ENCODE measurements at places on chromosomes 11 and 22.

- DNase-seq: peak; percentile 46
Observed at GRCh38 chr22:34761111-34761510, 304.8 kb upstream of the ISX start.

- no peak for DNase-seq
Observed at GRCh38 chr22:26482161-26482560, 1.4 kb downstream of the HPS4 start.

DNA sequence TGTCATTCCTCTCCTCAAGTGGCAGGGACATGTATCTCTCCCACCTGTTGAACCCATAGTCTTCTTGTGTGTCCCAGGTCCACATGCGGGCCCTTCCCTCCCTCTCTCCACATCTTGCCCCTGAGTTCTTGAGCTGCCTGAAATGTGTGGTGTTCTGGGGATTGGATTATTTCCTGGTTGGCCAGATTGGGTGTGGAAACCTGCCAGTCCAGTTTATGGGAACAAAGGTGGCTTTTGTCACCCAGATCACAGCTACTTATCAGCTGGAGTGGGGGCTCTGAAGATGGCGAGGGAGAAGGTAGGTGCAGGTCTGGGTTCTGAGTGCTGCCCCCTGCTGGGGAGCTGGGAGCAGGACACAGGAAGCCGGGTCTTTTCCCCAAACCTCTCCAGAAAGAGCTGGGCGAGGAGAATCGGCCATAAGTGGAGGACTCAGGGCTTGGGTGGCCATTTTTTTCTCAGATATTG is 14.2 kb downstream of the DTX4 start:
- no peak for DNase-seq

GRCh38 chr11:61682093-61682732 is 2.0 kb downstream of the DAGLA start:
- no peak for DNase-seq

GRCh38 chr22:46583571-46583970 is 36.6 kb upstream of the GRAMD4 start:
- no peak for DNase-seq

DNA sequence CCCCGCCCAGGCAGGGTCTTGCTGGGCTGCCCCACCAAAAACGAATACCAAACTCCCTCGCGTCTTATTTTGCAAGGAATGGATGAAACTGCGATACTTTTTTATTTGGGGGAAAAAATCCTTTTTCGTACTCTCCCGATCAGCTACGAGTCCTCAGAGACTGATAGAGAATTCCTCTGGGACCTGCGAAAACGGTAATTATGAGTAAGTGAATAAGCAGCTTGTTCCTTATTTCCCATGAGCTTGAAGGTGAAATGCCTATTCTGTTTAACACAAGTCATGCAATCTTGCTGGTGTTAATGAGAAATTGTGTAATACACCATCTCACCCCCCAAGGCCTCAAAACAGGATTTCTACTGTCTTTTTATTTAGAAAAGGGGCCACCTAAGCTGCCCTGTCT is 5.5 kb downstream of the GRK3 start:
- no peak for DNase-seq

DNA sequence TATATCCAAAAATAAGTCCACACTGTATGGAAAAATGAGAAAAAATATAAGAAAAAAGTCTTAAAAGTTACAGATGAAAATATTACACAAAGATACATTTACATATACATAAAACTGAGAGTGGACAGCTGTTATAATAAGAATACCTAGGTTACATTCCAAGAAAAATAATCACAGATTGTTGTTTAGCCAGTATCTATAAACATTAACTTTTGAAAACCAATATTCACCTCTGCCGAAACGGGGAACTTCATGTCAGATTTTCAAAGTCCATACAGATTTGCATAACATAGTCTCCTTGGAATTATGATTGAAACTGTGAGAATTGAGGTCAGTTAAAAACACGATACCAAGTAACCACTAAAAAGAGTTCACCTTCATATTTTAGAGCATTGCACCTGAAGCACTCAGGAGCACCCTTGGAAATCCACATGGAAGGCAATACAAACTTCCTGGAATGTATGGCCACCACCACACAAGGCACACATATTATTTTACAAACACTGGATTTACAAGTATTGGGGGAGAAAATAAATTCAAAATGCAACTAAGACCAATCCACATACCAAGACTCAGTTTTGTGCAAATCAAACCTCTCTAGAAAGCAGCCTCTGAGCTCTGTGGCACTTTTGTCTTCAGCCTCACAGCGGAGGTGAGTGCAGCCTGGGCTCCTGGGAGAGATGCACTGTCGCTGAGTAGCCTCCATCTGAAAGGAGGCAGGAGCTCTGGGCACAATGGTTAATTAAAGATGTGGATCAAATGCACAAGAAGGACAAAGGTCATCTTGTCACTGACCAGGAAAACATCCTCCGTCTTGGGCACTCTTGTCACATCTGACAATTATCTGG is 34.4 kb downstream of the ZNF195 start:
- no peak for DNase-seq

DNA sequence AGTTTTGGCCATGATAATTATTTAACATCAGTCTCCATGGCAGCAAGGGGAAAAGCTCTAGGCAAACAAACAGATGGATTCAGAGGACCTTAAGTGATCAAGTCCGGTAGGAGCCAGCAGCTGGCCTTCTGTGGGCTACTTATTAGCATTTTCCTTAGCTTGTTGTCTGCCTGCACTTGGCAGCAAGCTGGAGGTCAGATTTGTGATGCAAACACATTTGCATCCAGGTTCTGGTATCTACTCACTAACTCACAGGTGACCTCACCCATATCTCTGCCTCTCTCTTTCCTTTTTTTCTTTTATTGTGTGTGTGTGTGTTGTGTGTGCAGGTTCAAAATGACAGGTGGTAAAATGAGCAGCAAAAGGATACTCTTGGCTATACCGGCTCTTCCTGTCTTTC is 32.3 kb downstream of the ARHGAP42 start:
- no peak for DNase-seq

- no peak for DNase-seq
Observed at GRCh38 chr11:103016031-103016430, 60.5 kb upstream of the MMP13 start.

DNA sequence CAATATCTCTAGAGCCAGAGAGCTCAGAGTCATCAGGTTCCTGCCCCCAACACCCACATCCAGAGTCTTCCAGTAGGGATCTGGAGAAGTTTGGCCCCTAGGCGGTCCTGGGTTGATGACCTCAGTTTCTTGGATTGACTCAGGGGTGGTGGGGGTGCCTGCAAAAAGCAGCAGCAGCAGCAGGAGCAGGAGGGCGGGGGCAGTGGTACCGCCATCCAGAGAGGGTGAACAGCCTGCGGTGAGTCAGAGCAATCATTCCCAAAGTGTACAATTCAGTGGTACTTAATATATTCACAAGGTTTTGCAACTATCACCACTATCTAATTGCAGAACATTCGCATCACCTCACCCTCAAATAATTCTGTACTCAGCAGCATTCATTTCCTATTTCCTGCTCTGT is 9.9 kb upstream of the SEC14L3 start:
- DNase-seq: no peak

DNA sequence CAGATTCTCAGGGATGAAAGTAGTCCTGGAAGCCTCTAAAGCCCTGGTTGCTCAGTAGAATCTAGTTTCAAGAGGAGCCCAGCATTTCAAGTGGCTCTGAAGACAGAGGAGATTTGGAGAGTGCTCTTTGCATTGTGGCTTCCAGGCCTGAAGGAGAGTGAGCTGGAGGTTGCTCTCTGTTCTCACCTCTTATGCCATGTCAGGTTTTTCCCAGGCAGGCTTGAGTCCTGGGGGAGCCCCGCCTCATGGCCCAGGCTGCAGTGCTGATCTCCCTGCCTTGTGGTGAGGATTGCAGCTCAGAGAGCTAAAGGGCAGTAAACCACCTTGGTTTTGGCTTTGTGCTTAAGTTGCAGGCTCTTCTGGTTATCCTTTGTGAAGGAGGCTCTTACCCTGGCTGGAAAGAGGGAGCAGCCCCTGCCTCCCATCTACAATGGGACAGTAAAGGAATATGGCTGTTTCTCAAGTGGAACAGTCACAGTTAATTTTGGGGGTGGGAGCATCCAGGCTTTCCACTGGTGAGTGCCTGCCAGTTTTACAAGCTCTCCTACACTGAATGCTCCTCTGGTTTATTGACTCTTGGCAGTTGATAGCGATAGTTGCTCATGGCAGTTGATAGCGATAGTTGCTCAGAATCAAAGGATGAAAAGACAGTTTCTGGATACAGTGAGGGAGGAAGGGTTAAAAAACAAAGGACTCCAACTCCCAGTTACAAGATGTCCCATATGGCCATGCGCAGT is 32.6 kb downstream of the RCOR2 start:
- no peak for DNase-seq

GRCh38 chr22:28882545-28882877 is 861 bp upstream of the ZNRF3 start:
- DNase-seq: no peak

DNA sequence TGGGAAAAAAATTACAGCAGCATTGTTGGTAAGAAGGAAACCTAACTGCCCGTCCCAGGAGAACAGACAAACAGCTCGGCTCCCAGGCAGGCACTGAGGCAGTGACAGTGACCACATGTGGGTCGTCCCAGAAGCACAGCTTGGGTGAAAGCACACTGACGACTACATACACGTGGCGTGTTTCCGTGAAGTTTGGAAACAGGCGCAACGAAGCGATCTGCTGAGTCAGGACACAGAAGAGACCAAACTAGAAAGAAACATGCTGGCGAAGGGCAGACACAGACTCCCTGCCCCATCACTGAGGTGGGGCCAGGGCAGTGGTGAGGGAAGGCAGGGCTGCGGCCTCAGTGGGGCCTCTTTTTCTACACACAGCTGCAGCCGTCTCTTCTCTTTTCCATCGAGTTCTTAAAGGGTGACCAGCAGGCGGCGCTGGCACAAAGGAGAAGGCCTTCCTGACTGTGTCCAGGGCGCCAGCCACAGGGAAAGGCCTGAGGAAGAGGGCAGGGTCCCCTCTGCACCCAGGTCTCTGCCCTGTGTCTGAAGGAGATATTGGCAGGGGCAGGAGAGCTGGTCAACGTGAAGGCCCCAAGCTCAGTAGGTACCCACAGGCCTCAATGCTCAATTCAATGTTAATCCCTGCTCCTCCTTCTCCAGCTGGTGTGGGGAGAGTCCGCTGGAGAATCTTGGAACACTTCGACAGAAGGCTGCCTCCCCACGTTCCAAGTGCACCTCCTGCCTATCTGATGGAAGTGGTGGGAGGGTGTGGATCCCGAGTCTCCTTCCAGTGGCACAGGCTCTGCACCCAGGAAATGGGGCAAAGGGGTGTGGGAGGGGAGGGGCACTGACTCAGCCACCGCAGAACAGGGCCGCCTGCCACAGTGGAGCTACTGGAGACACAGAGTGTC is 19.9 kb downstream of the CARS1 start:
- peak; percentile 86 for DNase-seq

GRCh38 chr11:105641433-105641832 is 31.6 kb downstream of the GRIA4 start:
- DNase-seq: no peak

DNA sequence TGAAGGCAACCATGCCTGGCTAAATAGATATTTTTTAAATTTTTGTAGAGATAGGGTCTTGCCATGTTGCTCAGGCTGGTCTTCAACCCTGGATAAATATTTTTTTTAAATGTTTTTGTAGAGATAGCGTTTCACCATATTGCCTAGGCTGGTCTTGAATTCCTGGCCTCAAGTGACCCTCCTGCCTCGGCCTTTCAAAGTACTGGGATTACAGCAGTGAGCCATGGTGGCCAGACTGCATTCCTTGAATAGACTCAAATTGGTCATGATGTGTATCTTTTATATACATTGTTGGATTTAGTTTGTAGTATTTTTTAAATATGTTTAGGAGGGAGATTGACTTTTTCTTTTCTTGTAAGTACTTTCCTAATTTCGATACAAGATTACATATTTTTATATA is 325.7 kb upstream of the C11orf87 start:
- no peak for DNase-seq

- DNase-seq: no peak
Observed at GRCh38 chr11:28298209-28298608, 190.0 kb downstream of the METTL15 start.

DNA sequence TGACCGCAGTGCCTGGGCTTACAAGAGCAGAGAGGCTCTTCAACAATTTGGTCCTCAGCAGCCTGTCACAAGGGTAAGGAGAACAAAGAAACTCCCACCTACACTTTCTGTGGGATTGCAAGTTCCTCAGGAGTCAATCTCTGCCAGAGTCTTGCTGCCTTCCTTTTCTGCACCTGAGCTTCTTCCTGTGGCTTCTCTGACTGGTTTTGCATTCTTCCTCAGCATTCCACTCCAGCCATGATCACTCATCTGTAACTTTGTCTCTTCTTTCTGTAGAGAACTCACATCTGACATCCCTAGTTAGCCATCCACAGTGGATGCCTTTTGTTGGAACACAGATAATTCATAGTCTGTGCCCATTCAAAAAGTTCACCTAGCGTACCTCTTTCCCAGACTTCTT is 14.2 kb upstream of the OR6A2 start:
- DNase-seq: no peak

- DNase-seq: no peak
Observed at GRCh38 chr11:79564288-79564925, 123.6 kb upstream of the TENM4 start.

- no peak for DNase-seq
Observed at GRCh38 chr11:43835104-43835503, 45.5 kb upstream of the ALKBH3 start.

GRCh38 chr11:12204506-12204905 is 94.1 kb downstream of the MICAL2 start:
- no peak for DNase-seq

DNA sequence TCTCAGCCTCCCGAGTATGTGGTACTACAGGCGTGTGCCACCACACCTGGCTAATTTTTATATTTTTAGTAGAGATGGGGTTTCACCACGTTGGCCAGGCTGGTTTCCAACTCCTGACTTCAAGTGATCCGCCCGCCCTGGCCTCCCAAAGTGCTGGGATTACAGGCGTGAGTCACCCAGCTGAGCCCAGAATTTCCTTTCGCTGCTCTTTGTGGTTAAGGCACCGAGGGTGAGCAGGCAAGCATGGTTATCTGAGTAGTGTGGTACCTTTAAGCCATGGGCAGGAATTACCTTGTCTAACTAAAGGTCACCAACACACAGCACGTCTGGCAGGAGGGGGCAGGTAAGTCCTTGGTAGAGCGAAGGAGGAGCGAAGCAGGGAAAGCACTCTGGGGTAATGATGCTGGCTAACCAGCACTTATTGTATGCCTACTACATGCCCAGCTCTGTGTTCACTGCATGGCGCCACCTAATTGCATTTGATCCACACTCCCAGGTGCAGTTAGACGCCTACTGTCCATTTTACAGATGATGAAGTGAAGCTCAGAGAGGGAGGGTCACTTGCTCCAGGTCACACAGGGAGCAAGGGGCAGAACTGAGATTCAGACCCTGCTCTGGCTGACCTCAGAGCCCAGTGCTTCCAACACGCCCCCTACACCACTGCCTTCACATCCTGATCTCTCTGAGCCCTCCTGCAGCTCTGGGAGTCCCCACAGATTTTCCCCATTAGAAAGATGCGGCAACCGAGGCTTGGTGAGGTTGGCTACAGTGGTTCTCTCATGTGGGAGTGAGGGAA is 45.7 kb downstream of the TRIOBP start:
- no peak for DNase-seq
